ENCODE measurements at places on chromosomes 1 and 21.
A peak's percentile ranks its signal among the peaks of the same experiment; 100 is the strongest.

- DNase-seq, result no peak
These were observed 13.5 kb downstream of the EFNA3 start for GRCh38 chr1:155092131-155092530.

DNA sequence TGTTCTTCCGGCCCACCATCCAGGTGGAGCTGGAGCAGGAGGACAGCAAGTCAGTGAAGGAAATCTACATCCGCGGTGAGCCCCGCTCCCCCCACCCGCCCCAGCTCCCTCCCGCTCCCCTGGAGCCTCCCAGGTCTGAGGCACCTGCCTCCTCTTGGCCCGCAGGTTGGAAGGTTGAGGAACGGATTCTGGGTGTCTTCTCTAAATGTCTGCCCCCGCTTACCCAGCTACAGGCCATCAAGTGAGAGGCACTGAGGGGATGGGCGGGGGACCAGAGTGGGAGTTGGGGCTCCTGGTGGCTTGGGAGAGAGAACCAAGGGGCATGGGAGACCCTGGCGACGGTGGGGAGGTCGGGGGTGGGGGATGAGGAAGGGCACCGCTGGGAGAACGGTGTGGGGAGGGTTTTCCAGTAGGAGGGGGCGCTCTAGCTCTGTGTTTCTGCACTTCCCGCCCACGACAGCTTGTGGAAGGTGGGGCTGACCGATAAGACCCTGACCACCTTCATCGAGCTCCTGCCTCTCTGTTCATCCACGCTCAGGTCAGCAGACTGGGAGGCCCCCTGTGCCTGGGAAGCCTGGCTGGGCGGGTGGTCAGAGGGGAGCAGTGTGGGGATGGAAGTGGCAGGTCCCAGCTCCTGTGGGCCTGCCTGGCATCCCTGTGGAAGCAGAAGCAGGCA lies 4.2 kb downstream of the LRRC71 start:
- no peak for DNase-seq

- DNase-seq, result no peak
These were observed 338.1 kb upstream of the SNX7 start for GRCh38 chr1:98323388-98323787.

- no peak for DNase-seq
These were observed 543 bp upstream of the EPHB2 start for GRCh38 chr1:22709891-22710700.

DNA sequence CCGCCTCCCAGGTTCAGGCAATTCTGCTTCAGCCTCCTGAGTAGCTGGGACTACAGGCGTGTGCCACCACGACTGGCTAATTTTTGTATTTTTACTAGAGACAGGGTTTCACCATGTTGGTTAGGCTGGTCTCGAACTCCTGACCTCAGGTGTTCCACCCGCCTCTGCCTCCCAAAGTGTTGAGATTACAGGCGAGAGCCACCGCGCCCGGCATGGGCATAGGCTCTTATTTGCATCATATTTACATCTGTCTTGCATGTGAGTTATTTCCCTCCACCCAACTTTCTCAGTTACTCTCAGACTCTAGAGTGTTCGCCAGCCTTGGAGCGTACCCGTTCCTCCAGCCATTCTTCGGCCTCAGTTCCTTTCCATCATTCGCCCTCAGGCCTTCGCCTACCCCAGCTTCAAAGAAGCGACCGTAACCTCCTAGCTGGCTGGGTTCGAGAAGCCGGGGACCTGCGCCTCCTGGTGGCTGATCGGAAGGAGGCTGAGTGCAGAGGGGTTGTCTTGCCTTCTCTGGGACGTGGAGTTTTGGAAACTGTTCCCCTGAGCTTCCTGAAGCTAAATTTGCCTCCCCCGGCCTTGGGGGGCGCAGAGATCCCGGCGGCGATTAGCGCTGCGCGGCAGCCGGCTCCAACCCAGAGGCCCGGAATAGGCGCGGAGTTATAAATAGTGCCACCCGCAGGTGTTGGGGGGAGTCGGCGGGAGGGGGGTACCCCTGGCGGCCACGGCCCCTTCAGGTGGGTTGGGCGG lies 3.6 kb upstream of the ZBTB7B start:
- no peak for DNase-seq

GRCh38 chr1:8384088-8384487 lies 66.2 kb downstream of the SLC45A1 start:
- DNase-seq, result no peak

DNA sequence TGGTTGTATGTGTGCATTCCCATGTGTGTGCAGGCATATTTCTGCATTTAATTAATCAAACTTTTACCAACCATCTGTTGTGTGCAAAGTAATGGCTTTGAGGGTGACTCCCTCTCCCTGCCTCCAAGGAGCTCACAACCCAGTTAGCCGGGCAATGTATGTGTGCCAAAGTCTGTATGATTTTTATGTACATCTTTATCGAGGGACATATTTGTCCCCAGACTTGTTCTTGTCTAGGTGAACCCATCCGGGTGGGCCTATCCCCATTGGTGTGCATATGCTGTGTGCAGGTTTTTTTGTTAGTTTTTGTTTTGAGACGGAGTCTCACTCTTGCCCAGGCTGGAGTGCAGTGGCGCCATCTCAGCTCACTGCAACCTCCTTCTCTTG lies 1.8 kb downstream of the SYTL1 start:
- DNase-seq, result no peak

GRCh38 chr1:76770979-76771378 lies 96.3 kb upstream of the ST6GALNAC5 start:
- no peak for DNase-seq

DNA sequence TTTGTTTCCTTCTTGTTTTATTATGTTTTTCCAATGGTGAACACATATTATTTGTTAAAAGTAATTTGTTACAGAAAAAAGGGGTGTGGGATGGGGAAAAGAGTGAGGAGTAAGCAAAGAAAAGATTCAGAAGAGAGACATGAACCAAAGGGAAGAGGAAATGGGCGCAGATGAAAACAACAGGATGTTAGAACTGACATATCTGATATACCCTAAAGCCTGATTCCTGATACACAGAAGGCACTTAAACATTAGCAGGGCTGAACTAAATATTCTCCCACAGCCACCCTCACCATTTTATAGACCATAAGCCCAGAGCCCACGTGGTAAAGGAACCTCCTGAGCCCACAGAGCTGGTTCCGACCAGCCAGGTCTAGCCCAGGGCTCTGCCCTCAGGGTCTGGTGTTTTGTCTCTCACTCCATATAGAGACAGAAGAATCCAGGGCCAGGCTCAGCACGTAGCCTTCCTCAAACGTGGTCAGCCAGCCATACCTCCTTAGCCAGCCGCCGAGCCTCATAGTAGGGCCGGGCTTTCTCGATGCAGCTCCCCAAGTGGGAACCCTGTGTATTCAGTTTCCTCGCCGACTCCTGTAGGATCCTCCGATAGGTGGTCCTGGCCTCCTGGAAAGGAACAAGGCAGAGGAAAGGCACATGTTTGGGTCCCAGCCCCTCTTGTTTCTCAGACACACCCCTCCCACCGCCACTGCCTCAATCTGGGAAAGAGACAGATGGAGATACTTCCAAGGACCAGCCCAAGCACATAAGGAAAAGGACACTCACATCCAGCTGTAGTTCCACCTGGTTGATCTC lies 9.5 kb downstream of the SH3BP5L start:
- DNase-seq, result no peak

- peak; percentile 35 for DNase-seq
These were observed 19.1 kb downstream of the RAB7B start for GRCh38 chr1:205983925-205984725.

- no peak for DNase-seq
These were observed 2.8 kb upstream of the STMN1 start for GRCh38 chr1:25909040-25909439.

GRCh38 chr1:169271098-169271497 lies 96.5 kb downstream of the NME7 start:
- DNase-seq, result no peak

DNA sequence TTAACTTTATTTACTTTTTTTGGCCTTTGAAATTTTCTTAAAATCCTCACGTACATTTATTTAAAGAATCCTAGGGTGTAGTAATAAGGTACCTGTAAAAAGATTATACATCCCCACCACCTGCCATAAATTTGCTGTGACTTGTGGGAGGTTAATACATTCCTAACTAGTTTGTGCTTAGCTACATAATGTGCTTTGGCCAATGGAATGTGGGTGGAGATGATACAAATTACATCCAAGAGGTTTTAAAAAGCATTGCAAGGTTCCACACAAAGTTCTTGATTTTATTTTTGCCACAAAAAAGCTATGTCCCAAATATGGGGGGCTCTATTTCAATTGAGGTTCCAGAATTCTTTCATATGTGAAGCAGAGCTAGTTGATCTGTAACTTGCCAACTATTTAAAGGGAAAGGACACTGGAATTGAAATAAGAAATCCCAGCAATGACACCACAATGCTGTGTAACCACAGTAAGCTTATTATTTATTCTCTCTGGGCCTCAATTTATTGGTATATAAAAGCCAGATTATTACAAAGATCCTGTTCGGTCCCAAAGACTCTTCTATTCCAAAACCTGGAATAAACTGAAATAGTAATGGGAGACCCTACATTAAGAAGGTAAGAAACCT lies 15.7 kb downstream of the ASPM start:
- DNase-seq, result no peak

DNA sequence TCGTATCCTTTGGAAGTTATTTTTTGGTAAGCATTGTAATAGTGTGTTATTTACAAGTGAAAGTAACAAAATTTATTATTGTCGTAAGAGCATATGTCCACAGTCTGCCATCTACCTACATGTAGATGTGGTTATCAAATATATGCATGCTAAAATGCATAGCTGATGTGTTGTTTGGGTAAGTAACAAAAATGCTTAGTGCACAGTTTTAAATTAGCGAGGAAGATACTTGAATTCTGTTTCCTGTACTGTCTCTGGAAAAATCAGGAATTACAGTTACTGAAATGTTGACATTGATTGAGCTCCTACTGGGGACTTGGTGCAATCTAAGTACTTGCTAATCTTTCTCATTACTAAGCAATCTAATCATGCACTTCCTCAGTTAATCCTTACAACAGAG lies 14.3 kb downstream of the WDR64 start:
- no peak for DNase-seq

DNA sequence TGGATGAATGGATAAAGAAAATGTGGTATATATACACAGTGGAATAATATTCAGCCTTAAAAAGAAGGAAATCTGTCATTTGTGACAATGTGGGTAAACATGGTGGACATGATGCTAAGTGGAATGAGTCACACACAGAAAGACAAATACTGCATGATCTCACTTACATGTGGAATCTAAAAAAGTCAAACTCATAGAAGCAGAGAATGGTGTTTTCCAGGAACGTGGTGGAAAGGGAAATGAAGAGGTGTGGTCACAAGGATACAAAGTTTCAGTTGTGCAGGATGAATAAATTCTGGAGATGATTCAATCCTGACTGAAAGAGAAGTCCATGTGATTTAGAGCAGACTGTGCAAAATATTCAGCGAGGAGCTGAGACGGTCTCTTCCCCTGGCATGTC lies 56.6 kb downstream of the RYR2 start:
- no peak for DNase-seq

GRCh38 chr1:54701996-54702395 lies 13.7 kb upstream of the TTC4 start:
- no peak for DNase-seq

- DNase-seq, result no peak
These were observed 9.9 kb upstream of the GALNT2 start for GRCh38 chr1:230057100-230057499.

GRCh38 chr1:12161662-12162458 lies 4.9 kb upstream of the TNFRSF1B start:
- no peak for DNase-seq

DNA sequence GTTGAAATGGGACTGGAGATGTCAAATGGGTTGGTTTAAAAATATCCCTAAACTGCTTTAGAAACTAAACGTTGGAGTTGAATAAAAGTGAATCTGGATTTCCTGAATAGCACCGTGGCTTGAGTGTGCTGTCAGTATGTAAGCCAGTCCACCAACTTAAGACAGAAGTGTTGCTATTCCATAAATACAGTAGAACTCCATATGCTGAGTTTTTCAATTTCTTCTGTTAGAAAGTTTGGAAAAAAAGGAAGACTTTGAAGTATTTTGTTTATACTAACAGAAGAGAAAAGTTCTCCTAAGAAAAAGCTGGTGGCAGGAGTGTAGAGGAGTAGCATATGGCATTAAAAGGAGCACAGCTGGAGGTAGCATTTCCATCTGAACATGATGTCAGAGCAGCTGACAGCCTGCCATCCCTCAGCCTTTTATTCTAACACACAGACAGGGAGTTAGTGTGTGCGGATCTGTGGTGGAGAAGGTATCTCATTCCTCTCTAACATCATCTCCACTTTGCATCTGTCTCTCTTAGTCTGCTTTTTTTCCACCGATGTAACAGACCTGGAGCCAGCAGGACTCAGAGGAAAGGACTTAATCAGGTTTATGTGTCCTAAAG lies at the start of gene ZBTB18:
TSS of gene ZBTB18 (plus strand) at position 449 of the 610 bp plus-strand sequence. CDS start at position 598, 149 bp downstream.
- DNase-seq, result no peak

- DNase-seq, result no peak
These were observed 3.6 kb downstream of the GUK1 start for GRCh38 chr1:228143480-228144192.

DNA sequence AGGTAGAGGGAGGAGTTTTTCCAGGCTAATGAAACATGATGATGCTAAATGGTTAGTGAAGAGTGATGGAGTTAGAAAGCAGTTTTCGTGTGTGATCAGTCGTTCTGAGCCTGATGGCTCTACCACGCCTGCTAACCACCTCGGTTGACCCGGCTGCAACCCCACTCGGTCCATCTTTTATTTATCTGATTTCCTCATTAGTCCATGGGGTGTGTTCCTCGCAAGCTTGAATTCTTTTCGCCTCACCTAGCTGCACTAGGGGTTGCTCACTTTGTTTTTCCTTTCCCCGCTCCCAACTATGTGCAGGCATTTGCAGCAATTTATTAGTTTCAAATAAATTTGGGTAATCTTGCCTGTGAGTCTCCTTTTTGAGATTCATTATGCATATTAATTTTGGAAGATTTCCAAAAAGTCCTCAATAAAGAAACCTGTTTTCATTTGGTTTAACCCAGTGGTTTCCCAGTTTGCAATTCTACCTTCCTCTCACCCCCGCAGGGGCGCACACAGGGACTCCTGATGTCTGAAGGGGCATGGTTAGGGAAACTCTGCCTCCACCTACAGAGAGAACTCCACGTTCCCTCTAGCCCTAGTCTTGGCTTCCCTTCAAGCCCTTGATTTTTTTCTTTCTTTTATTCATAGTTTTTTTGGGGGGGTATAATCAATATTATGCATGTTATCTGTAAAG lies 12.6 kb downstream of the B3GALT5 start:
- no peak for DNase-seq

DNA sequence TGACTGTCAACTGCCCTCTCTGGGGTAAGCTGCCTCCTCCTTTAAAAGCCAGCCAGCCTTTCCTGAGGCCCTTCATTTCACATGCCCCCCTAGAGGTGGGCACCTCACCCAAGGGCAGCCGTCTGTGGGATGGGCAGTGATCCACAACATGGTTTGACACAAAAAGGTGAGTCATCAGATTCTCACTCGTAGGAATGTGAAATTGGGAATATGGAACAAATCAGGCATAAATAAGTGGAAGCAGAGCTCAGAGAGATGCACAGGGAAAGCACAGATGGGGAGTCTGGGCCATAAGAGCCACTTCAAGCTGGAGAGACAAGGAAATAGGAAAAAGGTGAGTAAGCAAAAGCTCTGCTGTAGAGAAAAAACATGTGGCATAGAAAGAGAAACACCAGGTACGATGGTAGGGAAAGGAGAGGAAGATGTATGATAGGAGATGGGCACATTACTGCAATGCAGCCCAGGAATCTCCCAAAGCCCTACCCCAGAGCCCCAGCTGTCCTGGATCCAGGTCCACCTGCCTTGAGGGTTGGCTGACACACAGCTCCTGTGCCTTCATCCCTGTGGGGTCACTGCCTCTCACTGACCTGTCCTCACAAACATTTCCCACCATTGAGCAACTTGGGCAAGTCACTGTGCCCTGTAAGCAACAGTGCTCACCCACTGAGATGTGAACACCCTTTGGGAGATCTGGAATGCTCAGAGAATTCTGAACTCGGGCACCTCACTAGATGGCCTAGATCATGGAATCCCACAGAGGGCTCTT lies 86.6 kb downstream of the ASTN1 start:
- DNase-seq, result no peak
